Liver (tissue), 10 donors: ENCODE measurements at places on chromosomes 4 and X. TPM values are rescaled to one million over a fixed set of nuclear protein-coding genes. Genes with fewer than 3 reads are reported as not detected.

- no peak overlapping the region for H3K27ac ChIP-seq
- H3K36me3 ChIP-seq: no peaks in the 10 kb centered on the region
- no peaks in the 10 kb centered on the region for H3K4me1 ChIP-seq
Measured at GRCh38 chr4:94426783-94427182, 25.0 kb upstream of the PDLIM5 start.

DNA sequence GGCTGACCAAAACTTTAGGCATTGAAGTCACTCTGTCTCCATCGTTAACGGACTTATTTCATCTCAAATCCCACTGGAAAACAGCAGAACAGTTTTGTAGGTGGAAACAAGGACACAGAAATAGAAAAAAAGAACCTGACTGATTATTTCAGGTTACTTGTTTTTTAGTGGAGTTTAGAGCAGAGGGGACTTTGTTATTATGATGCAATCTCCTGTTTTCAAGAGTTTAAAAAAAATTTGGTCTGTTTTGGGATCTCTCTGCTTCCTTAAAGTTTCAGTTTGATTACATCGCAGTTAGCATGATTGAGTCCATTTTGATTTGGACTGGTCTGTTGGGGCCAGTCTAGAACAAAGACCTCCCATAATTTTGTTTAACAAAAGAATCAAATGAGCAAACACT is 13.6 kb downstream of the PROM1 start:
- H3K27me3 ChIP-seq: no peaks in the 10 kb centered on the region
- no peak overlapping the region for H3K27ac ChIP-seq
- H3K36me3 ChIP-seq: no peaks in the 10 kb centered on the region
- no peaks in the 10 kb centered on the region for H3K4me1 ChIP-seq
- no peak overlapping the region for H3K4me3 ChIP-seq

DNA sequence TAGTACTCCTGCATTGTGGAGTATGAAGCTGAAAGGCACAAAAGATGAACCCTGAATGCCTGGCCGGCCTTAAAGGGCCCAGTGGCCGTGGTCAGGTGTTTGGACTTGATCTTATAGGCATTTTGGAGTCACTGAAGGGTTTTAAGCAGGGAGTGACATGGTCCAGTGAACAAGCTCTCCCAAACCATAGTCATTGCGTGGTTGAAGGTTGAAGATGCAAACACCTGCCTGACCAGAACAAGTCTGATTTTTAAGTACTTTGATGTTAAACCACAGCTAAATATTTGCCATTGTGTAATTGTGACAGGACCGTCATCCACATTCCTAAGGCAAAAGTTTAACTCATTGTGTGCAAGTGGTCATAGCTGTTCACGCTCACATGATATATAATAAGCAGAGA is 3.3 kb downstream of the STK32B start:
- DNase-seq: no peak
- no peak overlapping the region for H3K4me3 ChIP-seq
- peaks cover 1% of the 10 kb centered on the region for H3K4me1 ChIP-seq
- no peak overlapping the region for H3K27ac ChIP-seq
- H3K27me3 ChIP-seq: no peaks in the 10 kb centered on the region
- H3K36me3 ChIP-seq: no peaks in the 10 kb centered on the region

DNA sequence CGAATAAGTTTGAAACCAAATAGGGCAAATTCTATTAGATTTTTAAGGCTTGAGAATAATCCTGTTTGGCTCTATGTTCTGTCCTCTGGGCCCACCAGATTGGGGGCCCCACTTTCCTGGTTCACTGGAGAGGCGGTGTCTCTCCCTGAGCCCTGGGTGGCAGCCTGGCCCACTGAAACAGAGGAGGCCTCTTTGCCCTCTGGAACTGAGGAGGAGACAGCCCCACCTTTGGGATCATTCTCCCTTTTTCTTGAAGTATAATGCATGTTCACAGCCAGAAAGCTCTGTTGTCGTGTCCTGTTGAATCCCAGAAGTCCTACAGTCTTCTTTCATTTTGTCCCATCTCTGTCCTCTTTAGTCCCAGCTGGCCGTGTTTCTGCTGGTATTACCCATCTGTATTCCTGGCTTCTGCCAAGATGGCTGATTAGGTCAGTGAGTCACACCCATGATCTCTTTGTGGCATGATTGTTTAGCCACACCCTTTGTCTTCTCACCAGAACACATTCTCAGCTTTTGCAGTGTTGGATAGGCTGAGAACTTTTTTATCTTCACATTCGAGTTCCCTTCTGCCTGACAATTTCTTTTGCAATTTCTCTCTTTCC is 8.1 kb upstream of the TBC1D25 start:
- DNase-seq: no peak
- H3K36me3 ChIP-seq: peaks cover 19% of the 10 kb centered on the region
- H3K4me1 ChIP-seq: no peaks in the 10 kb centered on the region
- no peak overlapping the region for H3K27ac ChIP-seq
- H3K4me3 ChIP-seq: no peak overlapping the region
- H3K27me3 ChIP-seq: no peaks in the 10 kb centered on the region

GRCh38 chrX:51614353-51615012 is 4.2 kb downstream of the CENPVL3 start:
- no peaks in the 10 kb centered on the region for H3K4me1 ChIP-seq
- no peak overlapping the region for H3K4me3 ChIP-seq
- no peak overlapping the region for H3K27ac ChIP-seq
- H3K36me3 ChIP-seq: no peaks in the 10 kb centered on the region

- H3K4me3 ChIP-seq: no peak overlapping the region
- no peaks in the 10 kb centered on the region for H3K36me3 ChIP-seq
- no peak for DNase-seq
- H3K27me3 ChIP-seq: no peaks in the 10 kb centered on the region
Measured at GRCh38 chrX:134718966-134719317, 60.7 kb upstream of the PLAC1 start.

GRCh38 chrX:31658360-31658759 is 586.5 kb upstream of the FTHL17 start:
- H3K27me3 ChIP-seq: no peaks in the 10 kb centered on the region
- no peaks in the 10 kb centered on the region for H3K36me3 ChIP-seq
- no peaks in the 10 kb centered on the region for H3K4me1 ChIP-seq

GRCh38 chrX:104695593-104695992 is 129.6 kb downstream of the IL1RAPL2 start:
- no peak overlapping the region for H3K27ac ChIP-seq
- H3K4me1 ChIP-seq: no peaks in the 10 kb centered on the region
- H3K27me3 ChIP-seq: no peaks in the 10 kb centered on the region

DNA sequence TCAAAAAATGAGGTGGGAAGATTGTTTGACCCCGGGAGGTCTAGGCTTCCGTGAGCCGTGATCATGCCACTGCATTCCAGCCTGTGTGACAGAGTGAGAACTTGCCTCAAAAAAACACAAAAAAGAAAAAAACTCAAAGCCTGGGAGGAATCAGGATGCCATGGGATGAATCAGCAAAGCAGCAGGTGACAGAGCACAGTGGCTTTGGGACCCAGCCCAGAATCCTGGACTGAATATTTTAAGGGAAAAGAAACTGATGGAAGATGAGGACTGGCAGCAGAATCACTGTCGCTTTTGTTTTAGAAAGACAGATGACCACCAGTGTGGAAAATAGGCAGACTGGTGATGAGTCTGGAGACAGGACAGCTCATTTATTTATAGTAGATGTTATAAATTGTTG is 16.6 kb downstream of the S100G start:
- no peak overlapping the region for H3K27ac ChIP-seq
- DNase-seq: no peak
- no peaks in the 10 kb centered on the region for H3K27me3 ChIP-seq
- no peak overlapping the region for H3K4me3 ChIP-seq

DNA sequence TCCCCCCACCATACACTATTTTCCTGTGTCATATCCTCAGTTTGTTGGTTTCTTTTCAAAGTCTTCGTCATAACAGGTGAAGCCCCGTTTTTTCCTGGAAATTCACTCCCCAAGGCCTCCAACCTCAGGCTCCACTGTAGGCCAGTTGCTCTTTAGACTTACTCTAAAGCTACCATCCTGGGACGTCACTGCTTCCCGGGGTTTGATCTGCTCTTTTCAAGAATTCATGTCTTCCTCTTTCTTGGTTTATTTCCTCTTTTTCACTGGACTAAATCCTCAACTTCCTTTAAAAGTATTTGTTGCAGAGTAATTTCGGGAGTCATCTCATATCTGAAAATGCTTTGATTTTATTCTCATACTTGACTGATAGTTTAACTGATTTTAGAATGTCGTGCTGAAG is 6.5 kb upstream of the SERTM2 start:
- no peak for DNase-seq
- no peak overlapping the region for H3K4me3 ChIP-seq
- H3K27me3 ChIP-seq: no peaks in the 10 kb centered on the region
- no peak overlapping the region for H3K27ac ChIP-seq
- no peaks in the 10 kb centered on the region for H3K36me3 ChIP-seq

DNA sequence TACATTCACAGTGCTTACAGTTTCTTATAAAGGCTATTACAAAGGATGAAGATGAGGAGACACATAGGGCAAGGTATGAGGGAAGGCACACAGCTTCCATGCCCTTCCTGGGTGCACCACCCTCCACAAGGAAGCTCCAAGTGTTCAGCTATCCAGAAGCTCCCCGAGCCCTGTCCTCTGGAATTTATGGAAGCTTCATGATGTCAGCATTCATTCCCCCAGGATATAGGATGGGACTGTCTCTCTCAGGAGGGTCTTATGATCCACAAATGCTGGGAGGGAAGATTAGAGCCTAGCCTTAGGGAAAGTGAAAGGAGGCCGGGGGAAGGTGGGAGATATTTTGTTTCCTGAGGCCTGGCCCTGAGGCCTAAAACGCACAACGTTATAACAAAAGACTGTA is 236.0 kb downstream of the ANK2 start:
- no peaks in the 10 kb centered on the region for H3K36me3 ChIP-seq
- no peaks in the 10 kb centered on the region for H3K4me1 ChIP-seq

GRCh38 chr4:183335369-183335940 is 13.2 kb upstream of the CLDN24 start:
- H3K27ac ChIP-seq: no peak overlapping the region
- H3K4me3 ChIP-seq: no peak overlapping the region
- H3K4me1 ChIP-seq: no peaks in the 10 kb centered on the region
- H3K36me3 ChIP-seq: no peaks in the 10 kb centered on the region

GRCh38 chr4:68734095-68734494 is 63.6 kb upstream of the UGT2B15 start:
- H3K27ac ChIP-seq: no peak overlapping the region
- no peak overlapping the region for H3K4me3 ChIP-seq
- no peaks in the 10 kb centered on the region for H3K27me3 ChIP-seq
- peaks cover 14% of the 10 kb centered on the region for H3K4me1 ChIP-seq

DNA sequence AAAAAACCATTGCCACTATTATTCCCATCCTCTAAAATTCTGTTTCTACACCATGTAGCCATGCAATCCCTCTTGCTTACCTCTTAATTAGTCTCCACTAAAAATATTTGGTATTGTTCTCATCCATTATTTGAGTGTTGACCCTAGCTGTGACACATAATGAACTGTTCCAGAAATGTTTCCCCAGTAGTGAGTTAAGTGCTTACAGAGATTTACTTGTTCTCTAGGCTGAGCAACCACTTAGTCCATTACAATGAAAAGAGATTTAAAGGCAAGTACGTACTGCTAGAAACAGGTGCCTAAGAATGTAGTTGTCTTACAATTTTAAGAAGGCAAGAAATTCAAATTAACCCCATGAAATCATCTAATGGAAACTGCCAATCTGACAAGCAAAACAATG is 112.7 kb upstream of the PTPN13 start:
- H3K27ac ChIP-seq: no peak overlapping the region
- no peak overlapping the region for H3K4me3 ChIP-seq
- no peaks in the 10 kb centered on the region for H3K4me1 ChIP-seq
- no peaks in the 10 kb centered on the region for H3K27me3 ChIP-seq
- DNase-seq: no peak

- H3K36me3 ChIP-seq: no peaks in the 10 kb centered on the region
- no peak for DNase-seq
- no peaks in the 10 kb centered on the region for H3K4me1 ChIP-seq
- H3K4me3 ChIP-seq: no peak overlapping the region
- H3K27me3 ChIP-seq: no peaks in the 10 kb centered on the region
Measured at GRCh38 chr4:155972098-155972497, 18.4 kb upstream of the CTSO start.

DNA sequence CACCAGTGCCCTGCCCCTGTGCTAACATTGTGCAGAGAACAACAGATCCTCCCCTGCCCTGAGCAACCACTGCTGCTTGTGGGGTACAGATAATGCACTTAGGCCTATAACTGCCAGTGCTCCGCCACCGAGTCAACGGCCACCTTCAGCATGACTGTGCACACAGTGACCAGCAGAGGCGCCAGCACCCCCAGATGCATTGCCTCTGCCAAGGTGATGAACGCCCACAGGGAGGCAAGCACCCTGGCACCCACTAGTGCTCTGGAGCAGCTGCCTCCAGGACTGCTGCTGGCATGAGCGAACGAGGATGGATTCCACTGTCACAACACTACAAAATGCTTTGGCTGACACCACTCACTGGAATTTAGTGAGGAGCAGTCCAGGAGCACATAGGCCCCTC is 38.2 kb downstream of the SPIN2B start:
- no peak overlapping the region for H3K4me3 ChIP-seq
- no peak overlapping the region for H3K27ac ChIP-seq
- no peak for DNase-seq
- H3K27me3 ChIP-seq: no peaks in the 10 kb centered on the region

GRCh38 chrX:63680423-63680822 is 104.6 kb downstream of the ARHGEF9 start:
- H3K27me3 ChIP-seq: no peaks in the 10 kb centered on the region
- DNase-seq: no peak
- H3K27ac ChIP-seq: no peak overlapping the region
- peaks cover 1% of the 10 kb centered on the region for H3K36me3 ChIP-seq
- H3K4me3 ChIP-seq: no peak overlapping the region
- H3K4me1 ChIP-seq: no peaks in the 10 kb centered on the region

- no peaks in the 10 kb centered on the region for H3K36me3 ChIP-seq
- no peak overlapping the region for H3K4me3 ChIP-seq
- no peaks in the 10 kb centered on the region for H3K27me3 ChIP-seq
- peaks cover 3% of the 10 kb centered on the region for H3K4me1 ChIP-seq
- DNase-seq: peak; percentile 44
Measured at GRCh38 chrX:128975745-128976144, 547.5 kb downstream of the SMARCA1 start.

- H3K4me1 ChIP-seq: no peaks in the 10 kb centered on the region
- no peaks in the 10 kb centered on the region for H3K36me3 ChIP-seq
- H3K4me3 ChIP-seq: no peak overlapping the region
- no peaks in the 10 kb centered on the region for H3K27me3 ChIP-seq
Measured at GRCh38 chr4:136918772-136919171, 613.5 kb downstream of the PCDH18 start.

GRCh38 chrX:39169976-39170375 is 368.7 kb downstream of the MID1IP1 start:
- no peak for DNase-seq
- no peaks in the 10 kb centered on the region for H3K36me3 ChIP-seq
- no peaks in the 10 kb centered on the region for H3K4me1 ChIP-seq
- H3K27ac ChIP-seq: no peak overlapping the region

HMX1 gene
- not detected for total RNA-seq

SPINK2 gene
- total RNA-seq: not detected

UPF3B gene
- total RNA-seq: 3.3 TPM

AMTN gene
- total RNA-seq: not detected

TLR2 gene
- 15.6 TPM for total RNA-seq

GLOD5 gene
- total RNA-seq: 0.67 TPM

DMP1 gene
- not detected for total RNA-seq

PPP2R2C gene
- under 0.01 TPM for total RNA-seq

P2RY8 gene
- 0.59 TPM for total RNA-seq

CNGA1 gene
- 6.1 TPM for total RNA-seq

TMEM47 gene
- 13.4 TPM for total RNA-seq

RBM46 gene
- total RNA-seq: 0.08 TPM

GPRIN3 gene
- total RNA-seq: 1.4 TPM

TLR10 gene
- total RNA-seq: 1.9 TPM
